ENCODE measurements at places on chromosomes 2 and 18.

DNA sequence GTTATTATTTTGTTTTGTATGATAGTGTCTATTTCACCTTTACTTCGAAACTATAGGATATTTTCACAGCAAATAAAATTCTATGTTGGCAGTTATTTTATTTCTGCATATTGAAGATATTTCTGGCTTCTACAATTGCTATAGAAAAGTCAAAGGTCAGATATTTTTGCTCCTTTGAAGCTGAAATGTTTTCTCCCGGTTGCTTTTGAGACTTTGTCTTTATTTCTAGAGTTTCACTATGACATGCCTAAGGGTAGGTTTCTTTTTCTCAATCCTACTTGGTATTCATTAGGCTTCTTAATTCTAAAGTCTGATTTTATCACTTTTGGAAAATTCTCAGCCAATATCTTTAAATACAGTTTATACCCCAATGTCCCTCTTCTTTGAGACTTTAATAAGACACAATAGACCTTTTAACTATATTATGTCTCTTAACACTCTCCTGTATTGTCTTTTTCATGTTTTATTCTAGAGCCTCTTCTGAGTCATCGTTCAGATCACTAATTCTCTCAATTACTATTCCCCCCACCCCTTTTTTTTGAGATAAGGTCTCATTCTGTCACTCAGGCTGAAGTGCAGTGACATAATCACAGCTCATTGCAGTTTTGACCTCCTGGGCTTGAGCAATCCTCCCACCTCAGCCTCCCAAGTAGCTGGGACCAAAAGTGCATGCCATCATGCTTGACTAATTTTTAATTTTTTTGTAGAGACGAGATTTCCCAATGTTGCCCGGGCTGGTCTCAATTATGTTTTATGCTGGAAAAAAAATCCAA, 50.5 kb downstream of the USP37 start:
- DNase-seq, result no peak

- DNase-seq, result no peak
Measured at GRCh38 chr2:119426801-119427395, 4.8 kb upstream of the TMEM37 start.

DNA sequence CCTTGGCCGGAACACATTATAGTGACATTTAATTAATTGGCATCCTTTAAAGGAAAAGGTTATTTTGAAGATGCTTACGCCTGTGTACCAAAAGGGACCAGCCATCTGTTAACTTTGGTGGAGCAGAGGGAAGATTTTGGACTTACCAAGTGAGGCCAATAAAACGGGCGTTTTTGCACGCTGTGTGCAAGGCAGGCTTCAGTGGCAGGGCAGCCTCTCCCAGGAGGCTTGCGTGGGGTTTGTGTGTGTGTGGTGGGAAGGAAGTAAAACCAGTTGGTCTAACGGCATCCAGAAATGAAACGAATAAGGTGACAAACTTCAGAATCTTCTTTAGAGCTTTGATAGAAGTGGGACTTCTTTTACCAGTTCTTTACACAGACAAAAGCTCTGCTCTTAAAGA, 191.7 kb downstream of the PRKCE start:
- DNase-seq, result no peak

GRCh38 chr2:60708630-60709320, 47.3 kb upstream of the PAPOLG start:
- no peak for DNase-seq

Data from activated CD4-positive, alpha-beta T cell treated with anti-CD3 and anti-CD28 coated beads for 4 hours (primary cell).